Gastroesophageal sphincter (tissue), 4 donors: ENCODE measurements at places on chromosomes 6 and 20. TPM values are rescaled to one million over a fixed set of nuclear protein-coding genes. Genes with fewer than 3 reads are reported as not detected.

DNA sequence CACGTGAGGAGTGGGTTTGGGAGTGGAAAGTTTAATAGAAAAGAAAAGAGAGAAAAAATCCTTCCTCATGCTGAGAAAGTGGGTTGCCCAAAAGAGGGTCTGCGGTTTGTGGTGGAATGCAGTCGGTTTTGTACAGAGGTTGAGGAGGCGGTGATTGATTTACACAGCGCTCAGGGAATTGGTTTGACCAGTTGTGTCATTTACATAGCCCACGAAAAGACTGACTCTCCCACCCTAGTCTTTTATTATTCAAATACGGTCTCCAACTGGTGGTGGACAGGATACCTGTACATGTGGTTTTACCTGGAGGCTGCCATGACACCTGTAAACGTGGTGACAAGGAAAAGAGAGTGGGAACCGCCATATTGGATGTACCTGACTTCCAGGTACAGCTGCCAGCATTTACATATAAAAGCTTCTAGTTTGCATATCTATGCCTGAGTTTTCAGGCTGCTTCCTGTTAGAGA is 42.1 kb downstream of the HLA-DPB1 start:
- ATAC-seq, result no peak

The ZBTB46 gene
- total RNA-seq, result 8.2 TPM

DNA sequence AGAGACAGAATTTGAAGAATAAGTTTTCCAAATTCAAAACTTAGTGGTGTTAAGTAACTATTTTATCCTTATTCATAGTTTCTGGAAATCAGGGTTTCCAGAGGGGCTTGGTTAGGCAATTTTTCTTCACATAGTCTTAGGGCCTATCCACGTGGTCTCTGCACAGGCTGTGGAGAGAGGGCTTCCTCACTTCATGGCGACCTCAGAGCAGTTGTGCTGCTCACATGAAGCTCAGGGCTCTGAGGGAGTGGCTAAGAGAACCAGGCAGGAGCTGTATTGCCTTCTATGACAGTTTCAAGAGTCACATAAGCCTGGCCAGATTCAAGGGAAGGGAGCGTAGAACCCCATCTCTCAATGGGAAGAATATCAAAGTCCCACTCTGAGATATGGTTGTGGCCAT is 13.9 kb upstream of the CD40 start:
- no peak for ATAC-seq

DNA sequence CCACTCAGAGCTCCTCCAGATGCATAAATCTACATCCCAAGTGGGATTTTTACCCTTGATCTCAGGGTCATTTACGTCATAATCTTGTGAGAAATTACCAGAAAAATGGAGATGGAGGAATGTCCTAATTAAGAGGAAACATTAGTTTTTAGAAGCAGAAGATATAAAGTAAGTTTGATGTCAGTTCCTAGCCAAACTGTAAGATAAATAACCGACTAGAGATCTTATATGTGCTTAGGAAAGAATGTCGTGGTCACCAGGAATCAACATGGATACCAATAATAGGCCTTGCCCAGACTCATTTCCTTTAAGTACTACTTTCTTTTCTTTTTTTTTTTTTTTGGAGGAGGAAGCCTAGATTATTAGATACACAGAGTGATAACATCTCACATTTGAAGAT is 186.9 kb downstream of the UTRN start:
- no peak for ATAC-seq

The CCN6 gene
- total RNA-seq, result not detected
